ENCODE measurements at places on chromosomes 13 and 19. TPM values are rescaled to one million over a fixed set of nuclear protein-coding genes. Genes with fewer than 3 reads are reported as not detected.

DNA sequence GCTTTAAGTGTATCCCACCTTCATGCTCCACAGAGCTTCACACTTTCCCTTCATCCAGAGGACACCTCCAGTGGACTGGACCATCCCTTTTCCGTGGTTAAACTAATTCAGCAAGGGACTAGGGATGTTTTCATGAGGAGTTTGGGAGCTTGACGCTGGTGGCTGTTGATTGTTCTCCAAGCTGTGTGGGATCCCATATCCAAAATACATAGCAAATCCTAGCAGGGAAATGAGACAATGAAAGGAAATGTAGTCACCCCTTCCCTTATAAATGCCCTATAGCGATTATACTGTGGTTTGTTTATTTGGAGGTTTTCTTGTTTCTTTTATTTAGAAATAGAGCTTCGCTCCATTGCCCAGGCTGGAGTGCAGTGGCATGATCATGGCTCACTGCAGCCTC, 31.6 kb upstream of the DPRX start:
- DNase-seq = no peak

Gene PRR22
- total RNA-seq = 4.1 TPM

GRCh38 chr13:113029487-113030258, 60.7 kb downstream of the MCF2L start:
- peak; percentile 29 for DNase-seq

DNA sequence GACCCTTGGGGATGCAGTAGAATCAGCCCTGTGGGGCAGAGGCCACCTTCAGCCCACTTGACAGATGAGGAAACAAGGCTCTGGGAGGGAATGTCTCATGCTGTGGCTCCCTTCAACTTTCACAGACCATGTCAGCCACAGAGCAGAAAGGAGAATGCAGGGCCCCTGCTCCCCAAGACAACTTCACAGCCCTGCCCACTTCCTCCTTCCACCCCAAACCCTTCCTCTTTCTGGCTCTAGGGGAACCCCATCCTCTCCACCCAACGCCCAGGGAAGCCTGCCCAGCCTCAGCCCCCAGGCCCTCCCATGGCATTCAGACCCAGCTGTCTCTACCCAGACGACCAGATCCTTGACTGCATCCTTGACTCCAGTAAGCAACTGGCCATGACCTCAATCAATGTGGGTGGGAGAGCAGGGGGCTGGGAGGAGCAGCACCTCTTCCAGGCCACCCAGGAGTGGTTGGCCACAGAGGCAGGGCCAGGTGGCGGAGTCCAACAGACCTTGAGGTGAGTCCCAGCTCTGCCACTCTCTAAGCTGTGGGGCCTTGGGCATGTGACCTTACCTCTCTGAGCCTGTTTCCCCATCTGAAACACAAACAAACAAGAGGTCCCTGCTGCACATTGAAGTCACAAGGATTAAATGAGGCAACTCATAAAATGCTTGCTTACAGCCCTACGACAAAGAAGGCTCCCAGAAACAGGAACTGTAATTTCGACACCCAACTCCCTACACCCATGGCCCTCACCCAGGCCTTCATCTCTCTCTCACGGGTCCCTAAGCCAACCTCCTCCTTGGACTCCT, 15.8 kb downstream of the DEDD2 start:
- no peak for DNase-seq

Gene LGI4
- 8.9 TPM for total RNA-seq

DNA sequence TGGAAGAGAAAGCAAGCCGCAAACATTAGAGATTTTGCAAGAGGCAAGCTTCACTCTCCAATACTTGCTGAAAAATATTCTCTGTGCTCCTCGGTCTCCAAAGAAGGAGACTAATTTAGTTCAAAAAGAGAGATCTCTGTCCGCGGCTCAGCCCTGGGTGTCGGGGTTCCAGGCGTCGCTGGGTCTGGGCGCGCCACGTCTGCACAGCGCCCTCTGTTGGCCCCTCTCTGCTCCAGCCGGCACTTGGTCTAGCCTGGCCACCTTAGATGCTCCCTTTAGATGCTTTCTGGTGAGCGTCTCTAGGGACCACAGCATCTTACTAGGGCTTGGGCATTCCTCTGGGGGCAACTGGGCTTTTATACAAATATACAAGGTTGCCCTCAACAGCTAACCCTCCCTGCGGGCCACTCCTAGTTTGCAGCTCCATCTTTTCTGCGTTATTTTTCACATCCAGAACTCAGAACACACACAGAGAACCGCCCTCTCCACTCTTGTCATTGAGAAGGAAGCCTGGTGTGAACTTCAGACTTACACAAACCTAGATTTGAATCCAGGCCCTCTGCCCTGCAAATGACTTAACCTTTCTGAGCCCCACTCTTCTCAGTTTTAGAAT, 78.3 kb downstream of the CYSLTR2 start:
- DNase-seq = peak; percentile 30

- DNase-seq = no peak
Measured at GRCh38 chr13:43113603-43114002, 90.2 kb downstream of the DNAJC15 start.

DNA sequence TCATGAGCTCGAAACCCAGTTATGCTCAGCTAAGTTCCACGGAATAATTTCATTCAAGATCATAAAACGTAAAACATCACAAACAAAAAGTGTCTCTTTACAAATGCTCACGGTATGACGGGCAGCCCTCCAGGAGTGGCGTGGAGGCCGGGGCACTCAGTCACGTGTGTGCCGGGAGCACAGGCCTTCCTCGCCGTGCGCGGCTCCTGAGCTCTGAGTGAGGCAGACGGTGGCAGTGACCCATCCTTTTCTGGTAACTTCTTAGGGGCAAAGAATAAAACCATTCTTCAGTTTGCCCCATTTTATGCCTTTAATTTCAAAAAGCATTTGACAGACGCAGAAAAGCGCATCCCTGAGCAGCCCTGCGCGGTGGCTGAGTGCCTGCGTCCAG, 72.8 kb downstream of the ATP11A start:
- DNase-seq = no peak

Gene ZFP36
- total RNA-seq = 180 TPM

DNA sequence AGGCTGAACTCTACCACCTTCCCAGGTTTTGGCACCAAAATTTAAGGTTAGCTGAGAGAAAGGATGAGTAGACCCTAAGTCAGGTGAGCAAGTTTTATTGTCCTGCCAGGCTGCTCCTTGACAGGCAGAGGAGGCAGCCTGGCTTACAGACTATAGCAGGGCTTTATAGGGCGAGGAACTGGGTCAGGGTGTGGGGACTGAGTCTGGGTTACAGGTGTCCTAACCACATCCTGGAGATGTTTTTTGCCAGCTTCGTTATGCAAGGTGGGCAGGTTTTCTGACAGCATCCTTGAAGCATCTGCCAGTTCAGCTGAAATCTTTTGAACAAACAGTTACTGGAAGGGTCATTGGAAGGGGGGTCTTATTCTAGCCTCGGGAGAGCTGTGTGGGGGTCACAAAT, 905.7 kb upstream of the SLITRK5 start:
- no peak for DNase-seq

- no peak for DNase-seq
Measured at GRCh38 chr19:9856609-9857008, 21.5 kb downstream of the PIN1 start.

Gene TRPC4
- 11.3 TPM for total RNA-seq

- no peak for DNase-seq
Measured at GRCh38 chr19:7720351-7720750, 11.6 kb downstream of the CLEC4G start.

DNA sequence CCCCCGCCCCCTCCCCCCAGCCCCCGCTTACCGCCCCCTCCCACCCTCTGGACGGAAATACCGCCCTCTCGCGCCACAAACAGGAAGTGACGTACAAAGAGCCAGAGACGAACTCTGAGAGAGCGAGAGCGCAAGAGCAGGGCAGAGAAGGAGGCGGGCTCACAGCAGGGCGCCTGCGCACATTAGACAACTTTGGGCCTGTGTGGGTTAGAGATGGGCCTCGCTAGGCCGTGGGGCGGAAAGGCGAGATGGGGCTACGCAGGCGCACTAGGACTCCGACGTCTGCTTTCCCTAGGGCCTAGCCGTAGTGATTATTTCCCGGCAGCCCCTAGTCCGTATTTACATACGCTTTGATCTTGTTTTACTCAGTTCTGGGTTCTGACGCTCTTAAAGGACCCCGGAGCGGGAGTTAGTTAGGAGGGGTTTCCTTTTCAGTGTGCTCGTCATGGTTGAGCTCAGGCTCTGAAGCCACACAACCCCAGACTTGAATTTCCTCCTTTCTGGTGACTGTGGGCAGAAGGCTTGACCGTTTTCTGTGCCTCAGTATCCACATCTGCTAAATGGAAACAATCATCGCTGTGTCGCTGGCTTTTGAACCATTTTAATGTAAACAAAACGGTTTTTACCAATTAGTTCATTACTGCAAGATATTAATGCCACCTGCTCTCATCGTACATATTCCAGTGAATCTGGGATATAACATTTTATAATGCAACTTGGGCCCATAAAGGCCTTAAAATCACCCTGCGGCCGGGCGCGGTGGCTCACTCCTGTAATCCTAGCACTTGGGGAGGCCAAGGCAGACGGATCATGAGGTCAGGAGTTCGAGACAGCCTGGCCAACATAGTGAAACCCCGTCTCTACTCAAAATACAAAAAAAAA, 449 bp upstream of the AKT2 start:
- DNase-seq = peak; percentile 99

Gene SIGLECL1
- total RNA-seq = not detected

DNA sequence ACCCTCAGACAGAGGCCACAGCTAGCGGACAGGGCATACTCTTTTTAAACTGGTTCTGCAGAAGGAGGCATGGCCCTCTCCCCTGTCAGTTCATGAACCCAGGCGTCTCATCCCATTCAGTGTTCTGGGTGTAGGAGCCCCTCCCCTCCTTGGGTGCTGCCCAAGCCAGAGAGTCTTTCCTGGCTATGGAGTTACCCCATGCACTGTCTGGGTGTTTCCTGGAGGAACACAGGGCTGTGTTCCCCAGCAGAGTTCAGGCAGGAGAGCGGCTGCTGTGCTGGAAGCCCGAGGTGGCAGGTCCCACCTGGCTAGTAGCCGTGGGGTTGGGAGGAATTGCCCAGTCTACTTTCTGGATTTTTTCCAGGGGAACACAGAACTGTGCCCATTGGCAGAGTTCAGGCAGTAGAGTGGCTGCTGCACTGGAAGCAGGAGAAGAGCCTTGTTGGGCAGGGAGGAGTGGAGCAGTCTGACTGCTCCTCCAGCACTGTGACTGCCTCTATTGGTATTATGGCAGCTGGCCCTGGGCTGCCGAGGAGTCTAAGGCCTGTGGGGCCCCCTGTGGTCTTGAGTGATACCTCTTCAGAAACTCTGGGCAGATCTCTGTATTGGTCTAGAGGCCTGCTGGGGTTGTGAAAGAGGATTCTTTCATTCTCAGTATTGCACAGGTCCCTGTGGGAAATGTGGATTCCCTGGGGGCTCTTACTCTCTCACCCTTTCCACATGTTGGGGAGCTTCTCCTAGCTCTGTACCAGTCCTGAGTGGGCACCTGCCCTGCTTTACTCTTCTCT, 168.3 kb downstream of the PCDH20 start:
- DNase-seq = no peak

Gene GRK1
- not detected for total RNA-seq

GRCh38 chr13:77143431-77143830, 116.5 kb upstream of the FBXL3 start:
- DNase-seq = no peak

DNA sequence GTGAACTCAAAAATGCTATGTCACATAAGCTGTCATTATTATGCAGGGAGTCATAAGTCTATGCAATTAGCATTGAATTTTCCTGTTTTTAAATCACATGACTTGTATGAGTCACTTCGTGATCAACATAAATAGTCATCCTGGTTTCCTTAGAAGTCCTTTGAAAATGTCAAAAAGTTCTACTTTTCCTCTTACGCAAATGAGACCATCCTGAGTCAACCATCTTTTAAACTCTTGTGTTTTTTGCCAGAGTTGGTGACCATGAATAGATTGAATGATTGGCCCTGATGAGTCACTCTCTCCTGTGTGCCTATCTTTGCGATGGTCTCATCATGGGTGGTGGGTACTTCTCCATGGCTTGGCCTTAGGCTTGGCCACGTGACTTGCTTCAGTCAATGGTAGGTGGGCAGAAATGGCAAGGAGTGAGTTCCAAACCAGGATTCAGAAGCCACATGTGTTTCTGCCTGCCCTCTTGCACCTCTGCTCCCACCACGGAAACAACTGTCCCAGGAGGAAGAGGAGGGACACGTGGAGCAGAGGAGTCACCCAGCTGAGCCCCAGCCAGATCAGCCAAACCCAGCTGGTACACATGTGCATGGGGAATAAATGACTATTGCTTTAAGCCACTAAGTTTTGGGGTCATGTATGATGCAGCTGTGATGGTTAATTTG, 123.5 kb upstream of the CACNA1A start:
- DNase-seq = no peak

DNA sequence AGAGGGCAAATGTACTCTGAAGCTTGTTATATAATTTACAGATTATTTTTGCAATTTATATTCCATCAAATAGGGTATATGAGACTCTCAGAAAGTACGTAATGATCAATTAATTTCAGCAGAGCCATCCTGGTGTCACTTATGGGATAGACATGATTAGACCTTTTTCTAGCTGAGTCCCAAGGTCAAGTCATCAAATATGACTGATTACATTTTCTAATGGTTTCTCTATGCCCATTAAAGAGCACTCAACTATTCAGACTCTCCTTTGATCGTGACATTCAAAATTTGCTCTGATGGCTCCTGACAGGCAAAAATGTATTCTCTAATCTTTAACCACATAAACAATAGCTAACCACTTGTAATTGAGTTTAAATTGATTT, 469.2 kb downstream of the COG6 start:
- no peak for DNase-seq

- no peak for DNase-seq
Measured at GRCh38 chr13:93220073-93220472, 6.5 kb upstream of the GPC6 start.

Gene ERICH6B
- not detected for total RNA-seq

GRCh38 chr13:114118511-114119123, 13.8 kb downstream of the RASA3 start:
- no peak for DNase-seq

DNA sequence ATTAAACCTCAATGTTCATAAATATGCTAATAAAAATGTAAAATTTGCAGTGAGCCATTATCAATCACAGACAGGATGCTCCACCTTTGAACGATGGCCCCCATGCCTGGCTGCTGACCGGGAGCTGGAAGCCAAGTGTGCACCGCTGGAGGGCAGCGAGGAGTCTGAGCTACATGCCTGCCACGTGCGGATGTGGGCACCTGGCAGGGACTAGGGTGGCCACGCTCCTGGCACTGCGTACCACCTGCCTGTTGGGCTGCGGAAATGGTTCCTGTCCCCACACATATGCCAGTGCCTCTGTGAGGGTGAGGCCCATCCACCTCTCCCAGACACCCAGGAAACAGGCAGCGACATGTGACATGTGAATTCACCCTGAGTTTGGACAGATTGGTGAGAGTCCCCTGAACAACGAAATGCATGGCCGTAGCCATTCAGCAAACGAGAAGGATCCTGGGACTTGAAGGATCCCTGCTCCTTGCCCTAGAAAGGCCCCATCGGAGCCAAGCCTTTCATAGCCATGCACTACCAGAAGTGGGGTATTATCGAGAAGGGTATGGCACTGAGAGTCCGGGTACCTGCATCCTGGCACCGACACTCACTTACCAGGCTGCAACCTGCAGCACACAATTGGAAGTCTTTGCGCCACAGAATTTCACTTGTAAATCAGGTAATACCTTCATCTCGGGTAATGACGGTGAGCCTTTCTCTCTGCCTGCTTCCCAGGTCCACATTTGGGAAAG, 35.8 kb downstream of the TSHZ3 start:
- no peak for DNase-seq

- DNase-seq = no peak
Measured at GRCh38 chr13:85529218-85529594, 270.0 kb downstream of the SLITRK6 start.

Data from mucosa of gallbladder (tissue), 1 donor.